ENCODE measurements at places on chromosomes 2 and 18.
A peak's percentile ranks its signal among the peaks of the same experiment; 100 is the strongest.

GRCh38 chr2:98347298-98348065 lies 1.2 kb downstream of the CNGA3 start:
- no peak for DNase-seq

DNA sequence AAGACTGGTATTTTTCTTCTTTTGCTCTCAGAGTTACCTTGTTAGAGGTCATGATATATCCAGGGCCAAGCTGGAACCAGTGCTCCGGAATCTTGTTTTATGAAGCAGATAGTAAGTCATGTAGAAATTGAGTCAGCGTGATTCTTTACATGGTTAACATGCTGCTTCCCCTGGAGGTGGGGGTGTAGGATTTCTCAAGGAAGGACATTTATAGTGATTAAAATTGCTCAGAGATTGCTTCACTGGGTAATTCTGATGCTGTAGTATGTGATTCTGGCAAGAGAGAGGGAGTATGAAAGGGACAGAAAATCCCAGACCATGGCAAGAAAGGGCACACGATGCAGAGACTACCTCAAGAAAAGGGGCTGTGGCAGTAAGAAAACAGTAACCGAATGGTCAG lies 8.0 kb upstream of the MYL1 start:
- DNase-seq: no peak

- DNase-seq: no peak
Observed at GRCh38 chr2:231856959-231857358, 69.2 kb downstream of the NPPC start.

DNA sequence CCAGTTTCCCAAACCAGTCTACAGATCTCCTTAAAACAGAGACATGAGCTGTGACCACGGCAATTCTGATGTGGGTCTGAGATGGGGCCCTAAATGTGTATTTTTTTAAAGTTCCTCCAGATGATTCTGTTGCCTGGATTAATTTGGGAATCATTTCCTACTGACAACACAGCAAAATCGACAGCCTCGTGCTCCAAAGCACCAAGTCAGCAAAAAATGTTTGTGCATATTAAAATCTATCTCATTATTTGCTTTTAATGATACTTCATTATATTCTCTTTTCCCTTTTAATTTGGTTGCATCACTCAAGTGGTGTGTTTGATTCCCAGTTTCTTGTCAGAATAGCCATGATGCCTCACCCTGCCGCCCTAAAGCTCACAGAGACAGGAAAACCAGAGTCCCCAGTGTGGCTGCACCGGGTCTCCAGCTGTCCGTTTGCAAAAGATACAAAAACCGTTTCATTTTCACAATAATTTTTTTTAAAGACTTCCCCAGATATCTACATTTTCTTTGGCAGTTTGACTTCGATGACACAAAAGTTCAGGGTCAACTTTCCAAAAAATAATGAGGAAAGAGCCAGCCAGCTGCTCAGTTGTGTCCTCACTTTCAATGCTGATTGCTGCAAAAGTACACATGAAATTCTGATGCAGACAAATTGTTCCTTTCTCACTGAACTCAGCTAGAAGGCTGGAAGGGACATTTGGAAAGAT lies 443.2 kb upstream of the ID2 start:
- DNase-seq: no peak

DNA sequence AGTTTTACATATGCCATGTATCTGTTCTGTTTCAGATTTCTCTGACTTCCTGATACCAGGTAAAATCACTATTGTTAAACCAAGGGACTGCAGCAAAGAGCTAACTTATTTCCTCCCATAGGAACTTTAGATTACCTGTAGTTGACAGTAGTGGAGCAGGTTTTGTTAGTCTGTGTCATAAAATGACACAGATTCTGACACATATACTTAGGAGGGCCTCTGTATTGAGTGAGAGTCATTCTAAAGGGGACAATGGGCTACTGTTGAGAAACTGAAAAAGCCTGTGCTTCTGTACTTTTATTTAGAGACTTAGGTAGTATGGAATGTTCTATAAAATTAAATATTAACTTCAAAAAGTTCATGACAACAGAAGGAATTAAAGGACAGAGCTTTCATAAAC lies 48.2 kb downstream of the KCMF1 start:
- peak; percentile 13 for DNase-seq

- DNase-seq: no peak
Observed at GRCh38 chr2:222242532-222242931, 56.3 kb downstream of the PAX3 start.

GRCh38 chr2:37267685-37268084 lies 36.2 kb downstream of the NDUFAF7 start:
- DNase-seq: no peak

DNA sequence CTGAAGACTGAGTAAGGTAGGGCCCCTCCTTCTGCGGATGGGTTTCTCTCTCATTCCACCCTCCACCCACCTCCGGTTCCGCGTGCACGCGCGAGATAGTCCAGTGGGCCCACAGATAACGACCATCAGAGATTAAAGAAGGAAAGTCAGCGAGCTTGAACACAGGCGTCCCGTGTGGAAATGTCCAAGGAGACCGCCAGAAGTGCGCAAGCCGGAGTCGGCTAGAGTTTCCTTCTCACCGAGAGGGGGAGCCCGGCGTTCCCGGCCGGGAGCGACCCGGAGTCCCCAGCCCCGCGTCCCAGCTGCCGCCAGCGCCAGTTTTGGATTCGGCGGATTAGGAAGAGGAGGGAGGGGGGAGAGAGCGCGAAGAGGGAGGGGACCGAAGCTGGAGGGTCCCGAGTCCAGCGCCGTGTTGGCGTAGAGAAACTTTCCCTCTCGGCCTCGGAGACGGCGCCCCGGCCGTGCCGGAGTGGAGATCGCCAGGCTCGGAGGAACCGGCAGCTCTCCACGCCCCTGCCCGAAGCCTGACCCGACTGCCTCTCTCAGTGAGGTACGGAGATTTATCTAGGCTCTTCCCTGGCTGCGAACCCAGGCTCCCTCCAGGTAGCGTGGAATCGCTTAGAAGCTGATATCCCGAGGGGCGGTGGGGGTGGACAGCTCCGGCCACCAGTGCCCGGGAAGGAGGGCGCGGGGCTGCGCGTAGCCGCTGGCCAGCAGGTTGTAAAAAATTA lies at the start of gene GULP1:
TSS of gene GULP1 (plus strand) at position 258 of the 731 bp plus-strand sequence. CDS start 185,829 bp downstream, outside the sequence.
- no peak for DNase-seq

DNA sequence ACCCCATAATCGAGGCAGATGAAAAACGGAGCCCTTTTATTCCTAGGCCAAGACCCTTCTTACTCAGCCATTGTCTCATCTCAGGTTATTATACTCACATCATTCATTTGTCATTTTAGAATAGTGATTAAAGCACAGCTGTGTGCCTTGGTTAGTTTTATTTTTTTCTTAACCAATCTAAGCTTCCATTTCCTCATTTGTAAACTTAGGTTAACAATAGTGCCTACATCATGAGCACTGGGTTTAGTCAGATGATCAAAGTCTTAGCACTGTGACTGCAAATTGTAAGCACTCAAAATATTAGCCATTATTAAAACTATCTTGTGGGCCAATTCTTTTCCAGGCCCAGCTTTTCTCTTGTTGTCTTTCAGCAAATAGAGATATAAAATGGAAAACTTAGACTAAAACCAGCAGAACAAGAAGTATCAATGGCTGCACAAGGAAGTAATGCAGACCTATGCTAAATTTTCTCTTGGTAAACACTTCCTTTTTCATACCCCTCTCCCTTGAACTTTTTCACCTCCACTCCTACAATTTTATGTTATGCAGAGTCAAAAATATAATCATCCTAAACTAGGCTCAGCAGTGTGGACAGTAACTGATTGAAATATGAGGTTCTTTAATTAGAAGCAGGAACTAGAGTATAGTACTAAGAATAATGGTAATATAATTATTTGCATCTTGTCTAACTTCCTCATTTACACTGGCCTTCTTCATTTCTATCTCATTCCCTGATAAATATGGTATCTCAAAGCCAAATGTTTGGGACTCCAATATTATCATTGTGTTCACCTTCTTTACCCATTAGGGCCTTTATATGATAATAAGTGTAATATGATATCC lies 21.5 kb upstream of the GALNT3 start:
- DNase-seq: no peak

DNA sequence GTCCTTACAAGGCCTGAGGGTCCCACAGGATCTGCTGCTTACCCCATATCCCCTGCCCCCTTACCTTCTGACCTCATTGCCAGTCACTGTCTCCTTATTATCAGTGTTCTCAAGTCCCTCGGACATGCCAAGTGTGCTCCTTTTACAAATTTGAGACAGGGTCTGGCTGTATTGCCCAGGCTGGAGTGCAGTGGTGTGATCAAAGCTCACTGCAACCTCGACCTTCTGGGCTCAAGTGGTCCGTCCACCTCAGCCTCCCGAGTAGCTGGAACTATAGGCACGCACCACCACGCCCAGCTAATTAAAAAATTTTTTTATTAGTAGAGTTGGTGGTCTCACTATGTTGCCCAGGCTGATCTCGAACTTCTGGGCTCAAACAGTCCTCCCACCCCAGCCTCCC lies 141.0 kb downstream of the PHLPP1 start:
- no peak for DNase-seq

Measured in COLO829 (cell line).